Stimulated activated CD8-positive, alpha-beta memory T cell treated with anti-CD3 and anti-CD28 coated beads, Interleukin-7, amount 100 ng/mL, for 4 hours (primary cell): ENCODE measurements at places on chromosomes 6 and 20.

DNA sequence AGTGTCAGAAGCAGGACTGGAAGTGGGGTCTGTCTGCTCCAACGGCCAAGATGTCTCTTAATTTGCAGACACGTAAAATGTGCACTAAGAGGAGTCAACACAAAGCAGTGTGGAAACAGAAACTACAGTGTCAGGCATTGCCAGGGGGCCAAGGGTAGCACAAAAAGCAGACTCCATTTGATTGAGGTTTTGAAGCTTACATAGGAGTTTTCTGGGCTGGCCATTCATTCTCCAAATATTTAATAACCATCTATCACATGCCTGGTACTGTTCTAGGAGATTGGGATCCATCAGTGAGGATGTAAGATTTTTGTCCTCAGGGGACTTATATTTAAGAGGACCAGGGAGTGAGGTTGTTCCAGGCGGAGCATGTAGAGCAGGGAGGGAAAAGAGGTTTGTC is 29.5 kb downstream of the MAFB start:
- no peak for DNase-seq

DNA sequence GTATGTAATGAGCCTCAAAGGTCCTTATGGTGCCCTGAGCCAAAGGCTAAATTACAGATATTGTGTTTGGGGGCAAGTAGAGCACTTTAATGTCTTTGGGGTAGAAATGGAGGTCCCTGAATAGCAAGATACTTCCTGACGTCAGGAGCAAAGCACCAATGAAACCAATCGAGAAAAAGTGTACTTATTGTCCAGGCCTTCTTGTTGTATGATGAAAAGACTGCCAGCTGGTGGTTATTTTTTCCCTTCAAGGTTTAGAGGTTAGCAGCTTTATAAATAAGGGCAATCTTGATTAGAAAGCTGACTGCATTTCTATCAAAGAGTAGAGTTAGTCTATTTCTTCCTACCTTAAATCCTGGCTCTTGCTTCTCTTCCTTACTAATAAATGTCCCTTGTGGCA is 76.1 kb upstream of the HSF2 start:
- DNase-seq: no peak

DNA sequence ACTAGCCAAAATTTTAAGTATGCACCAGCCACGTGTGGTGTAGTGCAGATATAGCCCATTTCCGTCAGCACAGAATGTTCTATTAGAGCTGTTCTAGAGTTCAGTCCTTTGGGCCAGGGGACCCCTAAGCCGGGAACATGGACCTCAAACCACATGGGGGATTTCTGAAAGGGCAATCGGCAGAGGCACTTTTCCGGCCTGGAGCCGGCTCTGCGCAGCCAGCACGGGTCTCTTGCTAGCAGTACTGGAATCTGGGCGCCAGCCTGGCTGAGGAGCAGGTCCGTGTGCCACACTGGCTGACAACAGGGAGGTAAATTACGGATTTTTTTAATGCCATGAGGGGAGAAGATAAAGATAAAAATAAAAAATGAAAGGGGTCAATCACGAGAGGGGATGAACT is 120.5 kb downstream of the SULF2 start:
- no peak for DNase-seq

- no peak for DNase-seq
These were observed 7.2 kb downstream of the GCNT2 start for GRCh38 chr6:10528158-10528981.

- no peak for DNase-seq
These were observed 28.1 kb downstream of the HM13 start for GRCh38 chr20:31542201-31542842.

GRCh38 chr20:62742550-62742949 is 33.9 kb downstream of the NTSR1 start:
- DNase-seq: no peak

- no peak for DNase-seq
These were observed 555.3 kb upstream of the CHD6 start for GRCh38 chr20:42173440-42173839.
